ENCODE measurements at places on chromosomes 12 and 14.

DNA sequence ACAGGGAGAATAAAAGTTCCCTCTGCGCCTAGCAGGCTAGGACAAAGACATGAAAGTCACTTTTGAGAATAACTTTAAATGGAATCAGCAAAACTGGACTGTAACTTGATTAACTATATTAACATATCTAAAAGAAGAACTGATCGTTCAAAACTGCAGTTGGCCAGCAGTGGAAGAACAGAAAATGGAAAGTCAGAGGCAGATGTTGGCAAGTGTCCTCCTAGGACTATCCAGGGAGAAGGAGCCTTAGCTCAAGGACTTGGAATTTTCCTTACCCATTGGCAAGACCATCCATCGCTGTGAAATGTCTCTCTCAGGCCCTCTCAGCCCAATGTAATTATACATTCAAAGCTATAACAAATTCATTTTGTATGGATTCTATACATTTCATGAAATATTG is 419.7 kb downstream of the ATP23 start:
- no peak for DNase-seq

GRCh38 chr12:18595412-18595811 is 142.4 kb downstream of the PLCZ1 start:
- no peak for DNase-seq

- DNase-seq: no peak
Observed at GRCh38 chr14:71482671-71483070, 449.6 kb upstream of the RGS6 start.

DNA sequence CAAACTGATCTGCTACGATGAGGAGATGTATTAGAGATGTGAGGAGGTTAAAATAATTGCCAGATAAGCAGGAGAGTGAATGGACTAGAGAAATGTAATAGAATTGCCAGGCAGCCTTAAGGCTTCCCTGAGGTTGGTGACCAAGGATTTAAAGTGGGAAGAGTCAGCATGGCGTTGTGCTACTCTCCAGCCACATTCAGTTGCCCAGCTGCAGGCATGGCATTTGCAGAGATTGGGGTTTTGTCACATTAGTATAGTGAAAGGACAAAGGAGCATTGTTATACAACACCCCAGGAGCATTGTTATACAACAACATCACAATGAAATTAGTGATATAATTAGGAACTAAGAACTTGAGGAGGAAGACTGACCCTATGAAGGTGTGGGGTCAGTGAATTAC is 31.7 kb downstream of the MARK3 start:
- DNase-seq: no peak

GRCh38 chr12:21543151-21543550 is 17.1 kb downstream of the SPX start:
- DNase-seq: no peak
